ENCODE measurements at places on chromosomes 3 and 15.

GRCh38 chr3:87145553-87145952, 81.6 kb upstream of the CHMP2B start:
- no peak for DNase-seq

DNA sequence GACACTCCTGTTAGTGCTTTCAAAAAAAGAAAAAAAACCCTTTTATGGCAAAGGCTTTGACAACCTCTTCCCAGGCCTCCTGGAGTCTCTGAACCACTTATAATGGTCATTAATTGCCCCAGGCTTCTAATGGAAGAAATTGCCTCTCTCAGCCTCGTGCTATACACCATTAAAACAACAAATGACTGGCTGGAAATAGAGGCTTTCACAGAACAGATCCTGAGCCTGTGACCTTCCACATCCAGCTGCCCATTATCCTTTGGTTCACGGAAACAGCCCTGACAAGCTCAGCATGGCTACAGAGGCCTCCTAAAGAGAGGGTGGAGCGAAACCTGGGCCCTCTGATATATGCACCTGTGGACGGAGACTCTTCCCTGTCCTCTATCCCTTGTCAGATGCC, 26.8 kb upstream of the MKRN3 start:
- DNase-seq: no peak

GRCh38 chr15:34304613-34305012, 33.0 kb downstream of the SLC12A6 start:
- DNase-seq: no peak

DNA sequence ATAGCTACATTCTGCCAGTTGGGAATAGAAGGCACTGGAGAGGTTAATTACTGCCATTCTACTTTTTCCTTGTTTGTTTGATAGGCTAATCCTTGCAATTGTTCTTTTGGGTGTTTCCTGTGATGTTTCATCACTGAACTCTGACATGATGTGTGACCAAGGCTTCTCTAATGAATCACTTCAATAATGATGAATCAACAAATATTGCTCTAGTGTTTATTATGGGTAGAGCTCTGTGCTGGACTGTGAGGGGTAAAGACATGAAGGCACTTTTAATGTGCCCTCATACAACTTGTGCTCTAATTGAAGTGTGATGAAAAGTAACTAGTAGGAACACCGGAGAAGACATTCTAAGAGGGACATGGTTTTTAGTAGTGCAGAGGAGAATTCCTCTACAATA, 233.6 kb downstream of the WDR72 start:
- no peak for DNase-seq

DNA sequence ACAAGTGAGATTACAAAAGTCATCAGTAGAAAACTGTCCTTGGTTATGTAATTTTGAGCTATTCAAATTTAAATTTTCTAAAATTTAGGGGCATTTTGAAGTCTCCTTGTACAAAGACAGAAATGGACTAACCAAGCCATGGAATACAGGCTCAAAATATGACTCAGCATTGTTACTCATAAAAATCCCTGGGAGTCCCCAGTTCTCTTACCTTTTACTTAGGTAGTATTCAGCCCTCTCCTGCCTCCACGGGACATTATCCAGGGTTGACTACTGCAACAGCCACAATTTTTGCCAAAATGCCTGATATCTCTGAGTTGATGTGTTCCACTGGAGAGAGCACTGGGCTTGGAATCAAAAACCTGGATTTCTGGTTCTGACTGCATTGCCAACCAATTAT, 25.0 kb downstream of the CLDN18 start:
- no peak for DNase-seq

- no peak for DNase-seq
Observed at GRCh38 chr3:98991393-98991792, 89.9 kb upstream of the DCBLD2 start.

DNA sequence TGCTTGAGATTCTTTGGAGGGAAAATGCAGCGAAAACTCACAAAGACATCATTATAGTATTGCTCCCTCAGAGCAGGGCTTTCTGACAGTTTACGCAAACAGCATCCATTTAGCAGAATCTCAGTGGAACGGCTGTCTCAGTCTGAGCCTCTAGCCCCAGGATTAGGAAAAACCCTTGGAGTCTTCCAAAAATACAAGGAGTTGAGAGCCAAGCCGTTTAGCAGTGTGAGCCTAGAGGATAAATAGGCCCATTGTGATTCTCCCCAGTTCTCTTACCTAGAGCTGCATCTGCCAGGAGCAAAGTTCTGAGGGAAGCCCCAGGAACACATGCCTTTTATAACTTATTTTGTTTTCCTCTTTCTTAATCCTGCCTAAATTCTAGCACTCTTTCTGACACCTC, 359.6 kb downstream of the NTRK3 start:
- DNase-seq: no peak

GRCh38 chr3:124582196-124582595, 148.1 kb upstream of the UMPS start:
- DNase-seq: no peak

GRCh38 chr15:22799902-22800301, 13.5 kb downstream of the NIPA1 start:
- no peak for DNase-seq

DNA sequence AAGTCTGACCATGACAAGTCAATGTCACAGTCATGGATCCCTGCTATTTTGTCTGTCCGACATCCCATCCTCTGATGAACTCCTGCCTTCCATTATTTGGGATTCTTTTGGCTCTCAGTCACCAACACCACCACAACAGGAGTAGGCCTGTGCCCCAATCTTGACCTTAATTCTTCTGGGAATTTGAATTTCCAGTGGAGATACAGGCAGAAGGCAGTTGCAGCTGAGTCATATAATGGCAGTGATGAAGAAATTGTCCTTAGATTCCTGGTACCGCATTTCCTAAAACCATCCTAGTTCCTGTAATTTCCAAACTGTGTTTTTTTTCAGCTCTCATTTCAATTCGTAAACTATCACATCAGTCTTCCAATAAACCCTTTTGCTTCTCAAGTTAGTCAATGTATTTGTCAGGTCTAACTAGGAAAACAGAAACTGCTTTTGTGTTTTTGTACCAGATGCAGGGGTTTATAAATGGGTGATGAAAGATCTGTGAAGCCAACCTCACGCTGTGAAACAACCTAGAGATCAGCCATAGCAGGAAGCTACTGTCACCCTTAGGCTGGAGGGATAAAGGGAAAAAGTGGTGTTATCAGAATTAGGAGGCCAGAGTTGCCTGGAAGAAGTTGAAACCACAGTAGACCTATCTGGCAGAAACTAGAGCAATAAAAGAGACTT, 126.3 kb upstream of the TMEM108 start:
- DNase-seq: no peak

DNA sequence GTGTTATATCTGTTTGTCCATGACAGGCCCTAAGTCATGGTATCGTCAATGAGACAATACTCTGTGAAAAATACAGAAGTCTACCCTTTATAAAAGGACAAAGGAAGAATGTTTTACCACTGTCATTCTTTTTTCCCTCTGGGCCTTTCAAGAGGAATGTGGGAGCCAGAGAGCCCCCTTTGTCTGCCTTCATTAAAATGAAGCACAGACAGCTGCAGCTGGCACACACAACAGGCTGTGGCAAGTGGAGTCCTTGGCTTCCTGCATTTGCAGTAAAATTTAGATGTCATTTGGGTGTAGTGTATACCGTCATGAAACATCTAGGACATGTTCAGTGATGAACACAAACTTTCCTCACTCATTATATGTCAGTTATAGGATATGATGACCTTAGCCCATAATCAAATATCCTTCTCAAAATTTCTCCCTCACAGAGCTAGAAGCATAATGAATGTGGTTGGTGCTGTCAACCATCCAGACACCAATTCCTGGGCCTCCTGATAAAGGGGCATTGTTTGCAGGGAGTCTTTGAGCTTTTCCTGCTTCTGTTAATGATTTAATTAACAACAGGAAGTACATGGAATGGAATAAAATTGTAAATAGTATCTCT, 76.4 kb downstream of the DHX36 start:
- DNase-seq: no peak

DNA sequence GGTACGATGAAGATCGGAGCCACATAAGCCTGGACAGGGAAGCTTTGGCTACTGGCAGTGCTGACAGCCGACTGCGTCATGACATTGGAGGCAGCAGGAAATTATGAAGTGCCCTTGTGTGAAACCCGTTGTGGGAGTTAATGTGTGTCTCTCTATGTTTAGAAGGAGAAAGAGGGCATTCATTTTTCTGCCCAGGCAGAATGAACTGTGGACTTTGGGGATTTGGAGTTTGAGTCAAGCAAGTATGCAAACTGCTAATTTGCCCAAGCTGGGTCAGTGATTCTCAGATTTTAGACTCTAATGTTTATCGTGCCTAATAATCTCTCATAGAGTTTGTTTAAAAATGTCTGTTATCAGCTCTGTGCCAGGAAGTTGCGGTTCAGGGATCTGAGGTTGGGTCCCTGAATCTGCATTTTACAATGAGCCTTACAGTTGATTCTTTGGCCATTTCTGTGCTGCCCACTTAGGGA, 5.6 kb downstream of the CTXND1 start:
- DNase-seq: no peak

GRCh38 chr3:149511040-149511626, 36.6 kb downstream of the TM4SF4 start:
- no peak for DNase-seq

DNA sequence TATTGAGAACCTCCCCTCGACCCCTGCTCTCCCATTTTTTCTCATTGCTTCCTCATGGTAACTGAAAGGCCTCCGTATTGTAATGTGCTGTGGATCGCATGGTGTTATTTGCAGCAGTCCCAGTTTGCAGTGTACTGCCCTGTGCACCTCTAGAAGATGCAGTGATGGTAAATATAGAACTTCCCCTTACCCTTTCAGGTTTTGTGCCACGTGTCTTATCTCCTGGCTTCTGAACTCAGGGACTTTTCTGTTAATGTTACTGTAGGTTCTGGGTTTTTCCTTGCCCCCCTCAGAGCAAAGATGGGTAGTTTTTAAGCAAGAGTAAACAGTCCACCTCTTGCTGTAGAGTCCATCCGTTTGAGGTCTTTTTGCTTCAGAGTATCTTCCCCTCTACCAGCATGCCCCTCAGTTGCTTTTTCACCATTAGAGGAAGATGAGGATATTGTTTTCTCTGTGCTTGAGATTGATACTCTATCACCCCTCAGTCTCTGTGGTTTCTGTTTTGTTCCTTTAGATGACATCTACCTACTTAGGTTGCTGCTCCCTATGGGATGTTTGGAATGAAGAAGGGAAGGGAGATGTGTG, 22.4 kb downstream of the CHD2 start:
- DNase-seq: no peak

GRCh38 chr15:90151989-90152645, 49.0 kb upstream of the SEMA4B start:
- DNase-seq: no peak

- DNase-seq: no peak
Observed at GRCh38 chr3:107765524-107765923, 242.8 kb downstream of the BBX start.

DNA sequence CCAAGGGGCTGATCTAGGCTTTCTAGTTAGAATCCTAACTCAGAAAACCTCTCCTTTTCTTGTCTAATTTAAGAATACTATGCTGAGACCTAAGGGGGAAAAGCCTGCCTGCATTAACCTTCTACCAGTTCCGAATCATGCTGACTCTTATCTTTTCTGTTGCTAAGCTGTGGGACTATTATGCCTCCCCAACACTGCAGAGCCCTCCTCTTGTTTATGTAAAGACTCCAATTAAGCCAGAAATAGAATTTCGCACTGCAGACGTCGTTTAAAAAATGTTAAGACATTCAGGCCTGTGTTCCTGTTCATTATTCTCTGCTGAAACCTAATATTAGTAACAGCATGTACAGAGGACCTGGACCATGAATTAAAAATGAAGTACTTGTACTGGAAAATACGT, 310.6 kb upstream of the ATP11B start:
- no peak for DNase-seq

DNA sequence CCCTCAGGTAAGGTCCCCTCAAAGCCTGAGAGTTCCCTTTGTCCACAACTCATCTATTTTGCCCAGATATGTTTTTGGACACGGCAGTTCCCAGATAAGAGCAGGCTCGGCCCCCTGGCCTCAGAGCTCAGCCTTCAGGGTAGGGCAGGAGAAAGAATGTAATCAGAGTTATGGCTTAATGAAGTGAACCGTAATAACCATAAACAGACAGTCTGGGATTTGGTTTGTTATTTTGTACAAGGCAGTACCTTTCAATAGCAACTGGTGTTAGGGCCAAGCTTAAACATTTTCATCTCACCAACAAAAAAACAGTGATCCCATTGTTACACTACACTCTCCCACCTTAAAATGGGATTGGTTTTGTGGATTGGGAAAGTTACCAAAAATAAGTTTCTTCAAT, 12.2 kb upstream of the ALDH1A3 start:
- no peak for DNase-seq

DNA sequence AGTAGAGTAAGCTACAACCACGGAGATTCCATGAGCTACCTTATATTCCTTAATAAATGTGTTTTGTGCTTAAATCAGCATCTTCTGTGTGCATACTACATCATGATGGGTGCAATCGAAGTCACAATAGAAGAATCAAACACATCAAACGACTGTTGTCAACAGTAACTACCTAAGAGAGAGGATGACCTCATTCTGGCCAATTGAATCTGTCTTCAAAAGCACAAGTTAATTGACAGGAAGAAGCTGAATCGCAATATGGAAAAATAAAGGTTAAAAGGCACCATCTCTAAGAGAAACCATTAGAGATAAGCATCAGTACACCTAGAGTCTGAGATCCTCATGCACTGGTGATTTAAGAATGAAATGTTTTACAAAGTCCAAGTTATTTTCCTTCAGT, 39.0 kb downstream of the CD200R1L start:
- no peak for DNase-seq

GRCh38 chr3:4583416-4583815, 90.3 kb downstream of the ITPR1 start:
- no peak for DNase-seq

DNA sequence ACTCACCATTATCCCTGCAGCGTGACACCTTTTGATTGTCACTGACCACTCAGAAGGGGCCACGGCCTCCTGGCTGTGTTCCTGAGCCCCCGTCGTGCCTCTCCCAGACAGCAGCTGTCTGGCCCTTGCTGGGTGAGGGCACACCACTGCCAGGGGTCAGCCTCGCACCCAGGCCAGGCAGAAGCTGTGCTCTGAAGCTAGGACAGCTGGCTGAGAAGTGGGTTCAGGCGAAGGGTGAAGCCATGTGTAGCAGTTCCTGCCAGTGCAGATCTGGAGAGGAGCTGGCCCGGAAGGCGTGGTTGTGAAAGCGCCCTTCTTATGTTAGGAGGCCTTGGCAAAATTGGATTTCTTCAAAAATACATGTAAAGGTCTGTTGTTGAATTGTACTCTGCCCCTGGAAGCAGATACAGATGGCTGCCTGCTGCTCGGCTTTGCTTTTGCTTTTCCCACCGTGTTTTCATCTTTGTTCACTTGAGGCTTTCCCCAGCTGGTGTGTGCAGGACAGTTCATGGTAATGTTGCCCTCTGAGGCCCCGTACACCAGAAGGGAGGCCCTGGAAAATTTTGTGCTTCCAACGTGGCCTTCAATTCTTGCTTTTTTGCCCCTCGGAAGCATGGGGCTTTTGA, 49.1 kb downstream of the KLHL25 start:
- DNase-seq: no peak

- DNase-seq: no peak
Observed at GRCh38 chr3:13541691-13542090, 7.2 kb upstream of the FBLN2 start.

Measured in CD8-positive, alpha-beta memory T cell (primary cell).